ENCODE measurements at places on chromosomes 5 and 9.
A peak's percentile ranks its signal among the peaks of the same experiment; 100 is the strongest.

- DNase-seq: no peak
Measured at GRCh38 chr9:109953300-109953699, 173.3 kb downstream of the PALM2AKAP2 start.

- no peak for DNase-seq
Measured at GRCh38 chr5:120576588-120576987, 112.5 kb downstream of the PRR16 start.

- no peak for DNase-seq
Measured at GRCh38 chr5:115033861-115034260, 135.8 kb downstream of the TRIM36 start.

GRCh38 chr9:99731950-99732349 lies 89.7 kb upstream of the NR4A3 start:
- DNase-seq: no peak

DNA sequence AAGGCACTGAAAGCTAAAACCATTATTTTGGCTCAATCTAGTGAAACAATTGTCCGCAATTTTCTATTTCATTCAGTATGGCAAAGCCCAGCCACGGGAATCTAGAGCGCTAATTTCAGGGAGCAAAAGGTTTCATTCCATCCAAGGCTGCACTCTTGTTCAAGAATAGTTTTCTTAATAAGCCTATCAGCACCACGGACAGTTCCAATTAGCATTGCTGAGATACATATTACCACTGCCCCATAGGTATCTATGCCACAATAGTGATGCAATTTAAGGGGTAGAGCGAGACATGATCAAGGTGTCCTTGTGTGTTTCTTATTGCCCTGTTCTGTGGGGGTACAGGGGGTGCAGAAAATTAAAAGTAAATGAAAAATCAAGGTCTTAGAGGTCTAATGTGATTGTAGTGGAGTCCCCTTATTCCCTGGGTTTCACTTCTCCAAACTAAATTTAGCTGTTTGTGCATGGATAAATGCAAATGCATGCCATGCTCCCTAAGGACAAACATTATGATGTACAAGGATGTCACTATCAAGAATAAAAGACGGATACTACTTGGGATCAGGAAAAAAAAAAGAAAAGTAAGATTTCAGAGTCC lies 45.5 kb downstream of the SPOCK1 start:
- DNase-seq: no peak

DNA sequence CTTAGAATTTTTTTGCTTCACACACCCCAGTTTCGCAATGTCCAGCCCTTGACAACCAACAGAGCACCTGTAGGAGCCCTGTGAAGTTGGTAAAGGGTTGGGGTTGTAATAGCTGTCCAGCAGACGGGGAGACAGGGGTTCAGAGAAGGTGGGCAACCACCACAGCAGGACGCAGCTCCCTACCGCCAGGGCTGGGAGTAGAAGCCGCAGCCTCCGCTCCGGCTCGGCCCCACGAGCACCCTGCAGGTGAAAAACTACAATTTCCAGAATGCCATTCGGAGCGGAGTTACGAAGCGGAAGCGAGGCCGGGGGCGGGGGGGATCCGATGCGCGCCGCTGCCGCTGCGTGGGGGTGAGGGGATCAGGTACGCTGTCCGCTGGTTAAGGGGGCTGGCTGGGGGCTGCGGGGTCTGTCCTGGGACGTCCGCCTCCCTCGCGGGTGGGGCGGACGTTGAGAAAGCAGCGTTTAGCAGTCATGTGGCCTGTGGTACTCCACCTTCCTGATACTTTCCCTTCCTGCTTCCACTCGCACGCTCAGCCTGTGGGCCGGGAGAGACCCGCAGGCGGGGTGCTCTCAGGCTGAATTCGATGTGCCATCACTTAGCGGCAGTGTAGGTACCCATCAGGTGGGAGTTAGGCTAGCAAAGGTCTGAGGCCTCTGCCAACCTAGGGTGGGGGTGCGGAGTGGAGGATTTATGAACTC lies at the start of gene TRMT10B:
TSS of gene TRMT10B (plus strand) at position 317 of the 702 bp plus-strand sequence. CDS start 8,127 bp downstream, outside the sequence.
- DNase-seq: peak; percentile 64

GRCh38 chr9:122904466-122904822 lies 715 bp downstream of the RC3H2 start:
- no peak for DNase-seq

DNA sequence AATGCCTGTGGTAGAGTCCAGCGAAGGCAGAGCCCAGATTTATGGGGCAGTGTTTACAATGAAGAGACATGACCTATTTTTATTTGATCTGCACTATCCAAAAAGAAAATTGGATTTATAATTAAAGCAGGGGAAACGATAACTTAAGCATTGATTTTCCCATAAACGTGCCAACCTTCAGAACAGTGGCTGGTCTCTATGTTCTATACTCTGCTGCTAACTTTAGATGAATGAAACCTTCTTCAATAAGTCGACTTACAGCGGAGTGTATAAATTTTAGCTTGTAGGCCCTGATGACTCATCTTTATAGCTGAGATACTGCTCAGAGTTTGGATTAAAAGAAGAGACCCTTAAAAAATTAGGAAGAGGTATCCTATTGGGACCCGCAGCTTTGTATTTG lies 452.6 kb downstream of the TLR4 start:
- DNase-seq: no peak

- no peak for DNase-seq
Measured at GRCh38 chr5:86118542-86118941, 499.2 kb upstream of the COX7C start.

GRCh38 chr5:172935096-172935495 lies 24.1 kb upstream of the RPL26L1 start:
- DNase-seq: no peak

- no peak for DNase-seq
Measured at GRCh38 chr5:9888501-9888901, 258.4 kb upstream of the TAS2R1 start.

DNA sequence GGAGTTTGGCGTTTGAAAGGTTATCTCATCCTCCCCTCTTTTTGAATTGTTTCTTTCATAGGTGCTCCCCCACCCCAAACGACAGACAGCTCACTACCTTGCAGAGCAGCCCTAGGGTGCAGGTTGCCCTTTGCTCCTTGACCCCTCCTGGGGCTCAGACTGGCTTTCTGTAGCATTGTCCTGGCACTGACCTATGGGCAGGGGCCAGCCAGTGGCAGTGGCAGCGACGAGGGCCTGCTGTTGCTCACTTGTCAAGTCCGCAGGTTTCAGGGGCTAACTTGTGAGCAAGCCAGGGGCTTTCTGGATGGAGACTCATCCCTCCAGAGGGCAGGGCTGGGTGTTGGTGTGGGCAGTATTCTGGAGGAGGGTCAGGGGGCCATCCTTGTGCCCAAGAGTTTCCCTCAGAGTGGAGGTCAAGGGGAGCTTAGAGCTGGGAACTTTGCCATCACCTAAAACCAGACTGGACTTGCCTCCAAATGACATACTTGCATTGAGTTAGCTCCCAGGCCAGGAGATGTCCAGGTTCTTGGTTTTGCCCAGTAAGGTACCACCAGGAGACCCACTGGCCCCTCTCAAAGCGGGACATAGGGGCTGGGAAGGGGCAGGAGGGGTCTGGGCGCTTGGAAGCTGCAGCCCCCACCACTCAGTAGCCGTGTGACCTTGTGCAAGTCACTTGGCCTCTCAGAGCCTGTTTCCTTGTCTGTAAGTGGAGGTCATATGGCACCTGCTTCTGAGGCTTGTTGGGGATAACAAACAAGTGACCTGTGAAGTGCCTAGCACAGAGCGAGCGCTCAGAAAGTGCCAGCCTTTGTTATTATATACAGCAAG lies 53.5 kb upstream of the CDKN2AIPNL start:
- DNase-seq: no peak

- no peak for DNase-seq
Measured at GRCh38 chr5:16933337-16933736, 2.8 kb downstream of the MYO10 start.

GRCh38 chr5:11903614-11904264 lies 507 bp downstream of the CTNND2 start:
- no peak for DNase-seq

DNA sequence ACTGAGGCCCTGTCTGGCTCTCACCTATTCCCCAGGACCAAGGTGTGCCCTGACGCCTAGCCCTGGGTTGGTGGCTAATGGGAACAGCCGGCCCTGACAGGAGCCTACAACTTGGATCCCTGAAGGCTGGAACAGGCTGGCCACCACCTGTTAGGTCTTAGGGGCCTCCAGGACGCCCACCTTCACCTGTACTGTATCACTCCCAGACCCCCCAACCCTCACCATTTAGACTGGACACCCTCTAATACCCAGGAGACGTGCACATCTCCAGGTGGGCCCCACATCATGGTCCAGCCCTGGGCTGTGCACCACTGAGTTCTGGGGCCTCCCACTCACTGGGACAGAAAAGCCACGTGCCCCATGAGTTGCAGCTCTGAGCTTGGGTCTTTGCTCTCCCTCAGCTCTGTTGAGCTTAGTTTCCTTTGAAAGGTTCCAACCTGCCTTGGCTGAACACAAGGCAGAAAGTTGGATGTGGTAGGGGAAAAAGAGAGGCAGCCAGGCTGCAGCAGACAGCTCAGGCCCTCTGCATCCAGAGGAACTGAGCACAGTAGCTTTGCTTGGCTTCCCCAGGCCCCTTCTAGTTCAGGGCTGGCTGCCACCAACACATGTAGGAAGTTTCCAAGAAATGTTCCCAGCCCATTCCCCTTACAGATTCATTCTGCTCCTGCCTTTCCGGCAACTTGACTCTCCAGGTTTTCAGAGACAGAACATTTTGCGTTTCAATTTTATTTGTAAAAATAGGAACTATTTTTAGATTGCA lies 116.8 kb upstream of the TBC1D2 start:
- no peak for DNase-seq

- DNase-seq: no peak
Measured at GRCh38 chr9:124906966-124907365, 33.9 kb downstream of the GOLGA1 start.

DNA sequence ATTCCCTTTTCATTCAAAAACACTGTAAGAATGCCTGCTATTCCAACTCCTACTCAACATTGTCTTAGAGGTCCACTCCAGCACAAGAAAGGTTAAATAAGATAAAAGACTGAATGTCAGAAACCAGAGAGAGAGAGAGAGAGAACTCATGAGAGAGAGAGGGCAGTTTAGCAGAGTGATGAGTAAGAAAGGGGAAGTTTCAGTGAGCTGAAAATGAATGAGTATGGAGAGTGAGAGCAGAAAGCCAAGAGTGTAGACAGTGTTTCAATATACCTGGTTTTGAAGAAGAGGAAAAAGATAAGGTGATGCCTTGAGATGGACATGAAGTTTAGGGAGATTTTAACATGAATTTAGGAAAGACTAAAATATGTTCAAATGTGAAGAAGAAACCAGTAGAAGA lies 528.0 kb upstream of the SEMA6A start:
- DNase-seq: no peak

DNA sequence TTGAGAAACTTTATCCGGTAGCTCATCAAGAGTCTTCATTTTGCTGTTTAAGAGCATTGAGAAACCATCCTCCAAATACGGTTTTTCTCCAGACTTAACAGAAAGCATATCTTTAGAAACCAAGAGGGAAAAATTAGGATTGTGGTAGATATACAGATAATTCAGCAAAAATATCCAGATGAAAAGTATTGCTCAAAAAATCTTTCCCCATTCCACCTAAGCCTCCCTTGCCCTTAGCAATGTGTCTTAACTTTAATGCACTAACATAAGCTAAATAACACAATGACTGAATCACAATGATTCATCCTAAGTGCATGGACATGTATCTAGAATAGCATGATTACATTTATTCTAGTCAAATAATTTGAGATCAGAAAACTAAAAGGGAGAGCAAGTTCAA lies 130.3 kb upstream of the TARS1 start:
- DNase-seq: no peak

DNA sequence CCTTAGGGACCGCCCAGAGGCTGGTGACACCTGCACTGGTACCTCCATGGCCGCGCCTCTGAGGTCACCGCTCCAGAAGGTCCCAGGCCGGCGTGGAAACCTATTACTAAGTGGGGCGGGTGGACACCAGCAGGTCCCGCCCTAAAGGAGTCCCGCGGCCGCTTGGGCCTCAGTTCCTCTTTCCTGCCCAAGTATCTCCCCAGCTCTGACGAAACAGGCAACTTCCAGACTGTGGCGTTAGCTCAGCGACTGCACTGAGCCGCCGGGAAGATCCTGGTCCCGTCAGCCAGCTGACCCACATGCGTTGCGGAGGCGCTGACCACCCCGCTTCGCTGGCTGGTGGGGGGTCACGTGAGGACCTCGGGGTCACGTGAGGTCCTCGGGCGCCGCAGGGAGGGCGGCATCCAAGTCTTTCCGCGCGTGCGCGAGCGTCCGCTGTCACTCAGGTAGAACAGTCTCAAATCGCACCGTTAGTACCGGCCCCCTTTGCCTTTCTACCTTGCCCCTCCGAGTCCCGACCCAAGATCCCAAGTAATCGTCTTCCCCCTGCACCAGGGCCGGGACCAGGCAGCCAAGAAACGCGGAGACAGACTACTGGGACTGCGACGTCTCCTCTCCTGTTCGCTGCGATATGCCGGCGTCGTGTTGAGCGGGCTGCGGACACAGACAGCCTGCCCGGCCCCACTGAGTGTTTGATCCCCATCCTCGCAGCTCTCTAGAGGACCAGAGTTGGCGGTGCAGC lies 53.7 kb upstream of the KDM4C start:
- peak; percentile 95 for DNase-seq

DNA sequence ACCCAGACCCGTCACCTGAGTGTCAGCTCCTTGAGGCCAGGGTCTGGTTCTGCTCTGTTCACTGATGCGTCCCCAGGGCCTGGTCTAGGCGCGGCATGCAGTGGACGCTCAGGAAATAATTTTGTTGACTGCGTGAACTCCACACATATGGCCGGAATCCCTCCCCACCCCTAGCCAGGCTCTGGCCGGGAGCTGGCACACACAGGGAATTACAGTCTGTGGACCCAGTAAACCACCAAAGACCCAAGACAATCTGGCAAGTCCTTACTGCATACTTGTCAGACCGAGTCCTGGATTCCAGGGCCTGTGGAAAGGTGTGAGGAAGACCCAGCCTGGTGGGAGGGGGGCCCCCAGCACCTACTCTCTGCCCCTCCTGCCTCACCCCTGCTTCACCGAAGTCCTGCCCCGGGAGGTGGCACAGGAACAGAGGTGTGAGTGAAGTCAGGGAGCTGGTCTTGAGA lies 113.0 kb upstream of the IER5L start:
- DNase-seq: no peak

GRCh38 chr9:36485647-36486328 lies 85.7 kb upstream of the RNF38 start:
- no peak for DNase-seq

GRCh38 chr5:39020458-39020857 lies 53.7 kb downstream of the RICTOR start:
- no peak for DNase-seq

GRCh38 chr5:113271015-113271414 lies 163.8 kb downstream of the TSSK1B start:
- DNase-seq: no peak

DNA sequence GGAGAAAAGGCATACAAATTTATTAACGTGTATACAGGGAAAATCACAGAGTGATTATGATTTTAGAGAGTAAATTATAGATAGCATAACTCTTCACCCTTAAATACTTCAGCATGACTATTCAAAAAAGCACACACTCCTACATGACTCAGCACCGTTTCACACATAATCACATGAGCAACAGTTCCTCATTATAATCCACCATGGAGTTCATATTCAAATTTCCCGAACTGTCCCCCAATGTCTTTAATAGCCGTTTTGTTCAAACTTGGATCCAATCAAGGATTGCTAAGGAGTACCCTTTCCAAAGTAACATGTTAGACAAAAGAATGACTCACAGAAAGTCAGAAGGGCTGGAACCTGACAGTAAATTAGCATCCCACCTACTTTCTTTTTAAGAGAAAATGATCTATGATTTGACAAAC lies 32.1 kb downstream of the RAPGEF1 start:
- no peak for DNase-seq

Measured in CD4-positive, CD25-positive, alpha-beta regulatory T cell (primary cell).